ENCODE measurements at places on chromosomes 6 and 20. TPM values are rescaled to one million over a fixed set of nuclear protein-coding genes. Genes with fewer than 3 reads are reported as not detected.

ARFGEF3 gene
- 1.1 TPM for total RNA-seq

IMPG1 gene
- total RNA-seq = 0.74 TPM

TULP1 gene
- 5.2 TPM for total RNA-seq

CD40 gene
- total RNA-seq = 0.42 TPM

CNBD2 gene
- 8.5 TPM for total RNA-seq

TRIM10 gene
- not detected for total RNA-seq

MATN4 gene
- total RNA-seq = not detected

RPN2 gene
- total RNA-seq = 150 TPM

DAAM2 gene
- 4.8 TPM for total RNA-seq

LAMA2 gene
- total RNA-seq = 52.0 TPM

COL9A1 gene
- 7.6 TPM for total RNA-seq

DNA sequence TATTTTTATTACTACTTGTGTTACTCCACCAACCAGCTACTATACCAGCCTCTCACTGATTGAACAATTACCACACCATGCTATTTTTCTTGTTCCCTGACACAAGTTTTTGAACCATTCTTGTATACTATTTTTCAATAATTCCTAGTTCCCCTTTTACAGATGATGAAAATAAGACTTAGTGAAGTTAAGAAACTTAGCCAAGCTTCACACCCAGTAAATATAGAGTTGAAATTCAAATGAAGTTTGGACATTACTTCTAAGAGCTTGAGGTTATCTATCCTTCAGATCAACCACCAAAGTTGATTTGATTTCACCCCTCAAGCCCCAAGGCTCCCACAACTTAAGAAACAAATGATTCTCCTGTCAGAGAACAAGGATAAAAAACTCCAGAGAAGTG, 13.1 kb upstream of the BCAS1 start:
- DNase-seq = no peak

DNA sequence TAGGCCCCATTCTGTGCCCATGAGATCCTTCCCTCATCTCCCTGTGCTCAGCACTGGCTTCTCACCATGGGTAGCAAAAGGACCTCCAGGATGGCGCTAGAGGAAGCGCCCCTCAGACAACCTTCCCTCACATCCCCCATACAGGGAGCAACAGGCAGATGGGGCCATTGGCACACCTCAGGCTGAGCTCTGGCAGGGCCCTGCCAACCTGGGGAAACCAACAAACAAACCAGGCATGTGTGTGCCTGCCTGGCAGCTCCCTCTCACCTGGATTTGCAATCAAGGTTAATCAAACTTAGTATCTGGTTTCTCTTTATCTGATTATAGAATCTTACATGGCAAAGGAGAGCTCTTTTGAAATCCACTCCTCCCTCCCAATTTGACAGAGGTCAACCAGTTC, 134.9 kb downstream of the SLC23A2 start:
- no peak for DNase-seq

GRCh38 chr20:19816386-19816785, 58.3 kb downstream of the RIN2 start:
- DNase-seq = no peak

- DNase-seq = peak; percentile 35
These were observed 87.0 kb upstream of the B3GAT2 start for GRCh38 chr6:71043902-71044301.

GRCh38 chr6:32462609-32463008, 22.9 kb downstream of the HLA-DRA start:
- no peak for DNase-seq

GRCh38 chr6:137353842-137354397, 134.7 kb upstream of the IFNGR1 start:
- no peak for DNase-seq

DNA sequence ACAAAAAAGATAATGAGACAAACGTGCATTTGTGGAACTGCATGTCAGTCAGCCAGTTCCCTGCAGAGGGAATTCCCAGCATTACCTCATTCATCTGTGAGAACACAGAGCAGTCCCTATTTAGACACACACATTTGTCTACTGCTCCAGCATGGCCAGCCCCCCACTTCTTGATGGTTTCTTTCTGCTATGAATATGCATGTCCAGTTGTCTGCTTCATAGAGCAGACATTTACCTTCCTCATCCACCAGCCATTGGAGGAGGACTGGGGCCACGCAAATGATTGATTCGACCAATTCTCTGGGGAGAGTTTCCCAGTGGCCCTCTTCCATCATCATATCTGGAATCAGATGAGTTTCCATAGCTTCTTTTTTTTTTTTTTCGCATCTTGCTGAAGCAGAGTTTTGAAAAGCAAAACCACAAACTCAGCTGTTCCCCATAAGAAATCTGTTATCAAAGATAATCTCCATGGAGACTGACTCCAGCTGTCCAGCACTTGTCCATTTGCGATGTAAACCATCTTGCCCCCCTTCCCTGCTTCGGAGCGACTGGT, 11.8 kb downstream of the ENPP1 start:
- DNase-seq = peak; percentile 84

GRCh38 chr6:7042056-7042653, 65.6 kb upstream of the RREB1 start:
- DNase-seq = no peak

DNA sequence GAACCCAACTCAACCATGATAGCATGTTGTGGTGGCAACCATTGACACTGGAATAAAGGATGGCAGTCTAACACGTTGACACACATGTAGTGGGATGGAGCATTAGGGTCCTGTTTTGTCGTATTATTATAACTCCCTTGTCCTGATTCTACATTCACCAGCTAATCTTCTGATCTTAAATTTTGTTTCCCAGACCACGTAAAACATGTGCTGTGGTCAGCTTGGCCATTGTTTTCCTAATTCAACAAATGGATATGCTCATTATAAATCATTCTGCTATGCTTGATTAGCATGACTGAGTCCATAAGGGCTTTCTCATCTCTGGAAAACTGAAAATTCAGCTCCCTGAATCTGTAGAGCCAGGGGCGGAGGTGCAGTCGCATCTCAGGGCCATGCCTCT, 15.0 kb downstream of the MRAP2 start:
- no peak for DNase-seq

GRCh38 chr6:116431964-116432595, 29.1 kb upstream of the CALHM6 start:
- DNase-seq = no peak

GRCh38 chr6:27662769-27663168, 189.9 kb upstream of the ZNF184 start:
- no peak for DNase-seq

GRCh38 chr6:89132057-89132456, 13.8 kb upstream of the PM20D2 start:
- DNase-seq = no peak

- DNase-seq = no peak
These were observed 4.1 kb upstream of the CEP250 start for GRCh38 chr20:35451295-35451694.

- DNase-seq = peak; percentile 53
These were observed 15.5 kb downstream of the CCDC167 start for GRCh38 chr6:37483917-37484785.

DNA sequence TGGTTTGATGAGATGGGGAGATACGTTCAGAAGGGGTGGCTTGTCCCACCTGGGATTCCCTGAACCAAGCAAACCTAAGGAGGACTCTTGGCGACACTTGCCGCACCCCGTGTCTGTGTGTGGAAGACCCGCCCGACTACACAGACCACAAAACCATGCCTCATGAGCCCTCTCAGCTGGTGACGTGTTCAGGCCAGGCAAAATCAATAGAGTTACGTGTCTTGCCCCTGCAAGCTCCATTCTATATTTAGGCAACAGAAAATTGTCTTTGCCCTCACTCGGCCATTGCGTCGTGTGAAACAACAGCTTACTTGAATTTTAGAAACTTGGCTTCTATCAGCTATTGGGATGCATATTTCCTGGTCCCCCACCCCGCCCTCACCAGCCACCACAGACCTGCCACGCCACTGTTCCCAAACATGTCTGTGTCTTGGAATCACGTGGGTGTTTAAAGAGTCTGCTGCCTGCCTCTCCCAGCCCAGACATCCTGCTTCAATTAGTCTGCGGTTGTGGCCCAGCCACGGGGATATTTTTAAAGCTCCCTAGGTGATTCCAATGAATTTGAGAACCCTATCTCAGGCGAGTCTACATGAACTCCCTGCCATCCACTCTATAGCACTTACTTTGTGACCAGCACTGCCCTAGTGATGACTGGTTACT, 279.2 kb upstream of the EXOC2 start:
- DNase-seq = no peak

GRCh38 chr6:111703723-111704122, 98.0 kb upstream of the TRAF3IP2 start:
- DNase-seq = peak; percentile 23

Measured in cardiac muscle cell (in vitro differentiated cells and primary cell).